Diencephalon (tissue), 1 donor: ENCODE measurements at places on chromosomes 7 and 10. TPM values are rescaled to one million over a fixed set of nuclear protein-coding genes. Genes with fewer than 3 reads are reported as not detected.

TEX47 gene
- not detected for total RNA-seq

AKR1C8 gene
- total RNA-seq = not detected

INMT gene
- 0.23 TPM for total RNA-seq

KNDC1 gene
- total RNA-seq = 18.5 TPM

TDRD1 gene
- total RNA-seq = 1.4 TPM
